ENCODE measurements at places on chromosomes 3 and 15.

DNA sequence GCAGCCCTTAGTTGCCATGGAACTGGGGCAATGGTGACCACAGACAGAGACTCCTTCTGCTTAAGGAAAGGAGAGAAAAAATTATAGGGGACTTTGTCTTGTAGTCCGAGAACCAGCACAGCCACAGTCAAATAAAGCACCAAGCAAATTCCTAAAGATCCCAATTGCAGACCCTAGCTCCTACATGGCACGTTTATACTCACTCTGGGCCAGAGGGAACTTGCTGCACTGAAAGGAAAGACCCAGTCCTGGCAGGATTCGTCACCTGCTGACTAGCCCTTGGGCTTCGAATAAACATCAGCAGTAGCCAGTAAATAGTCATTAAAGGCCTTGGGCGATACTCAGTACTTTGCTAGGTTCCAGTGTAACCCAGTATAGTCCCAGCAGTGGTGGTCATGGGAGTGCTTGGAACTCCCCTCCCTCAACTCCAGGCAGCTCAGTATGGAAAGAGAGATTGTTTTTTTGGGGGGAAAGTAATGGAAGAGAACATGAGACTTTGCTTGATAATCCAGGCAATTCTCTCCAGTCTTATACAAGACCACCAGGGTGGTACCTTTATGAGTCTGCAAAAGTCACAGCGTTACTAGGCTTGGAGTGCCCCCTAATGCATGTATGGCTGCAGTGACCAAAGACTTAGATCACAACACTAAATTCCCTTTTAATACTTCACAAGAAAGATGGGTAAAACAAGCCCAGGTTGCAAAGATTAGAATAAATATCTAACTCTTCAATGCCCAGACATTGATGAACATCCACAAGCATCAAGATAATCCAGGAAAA is 66.4 kb upstream of the AGTR1 start:
- no peak for DNase-seq

GRCh38 chr3:141482245-141482922 is 4.4 kb upstream of the RASA2 start:
- no peak for DNase-seq

DNA sequence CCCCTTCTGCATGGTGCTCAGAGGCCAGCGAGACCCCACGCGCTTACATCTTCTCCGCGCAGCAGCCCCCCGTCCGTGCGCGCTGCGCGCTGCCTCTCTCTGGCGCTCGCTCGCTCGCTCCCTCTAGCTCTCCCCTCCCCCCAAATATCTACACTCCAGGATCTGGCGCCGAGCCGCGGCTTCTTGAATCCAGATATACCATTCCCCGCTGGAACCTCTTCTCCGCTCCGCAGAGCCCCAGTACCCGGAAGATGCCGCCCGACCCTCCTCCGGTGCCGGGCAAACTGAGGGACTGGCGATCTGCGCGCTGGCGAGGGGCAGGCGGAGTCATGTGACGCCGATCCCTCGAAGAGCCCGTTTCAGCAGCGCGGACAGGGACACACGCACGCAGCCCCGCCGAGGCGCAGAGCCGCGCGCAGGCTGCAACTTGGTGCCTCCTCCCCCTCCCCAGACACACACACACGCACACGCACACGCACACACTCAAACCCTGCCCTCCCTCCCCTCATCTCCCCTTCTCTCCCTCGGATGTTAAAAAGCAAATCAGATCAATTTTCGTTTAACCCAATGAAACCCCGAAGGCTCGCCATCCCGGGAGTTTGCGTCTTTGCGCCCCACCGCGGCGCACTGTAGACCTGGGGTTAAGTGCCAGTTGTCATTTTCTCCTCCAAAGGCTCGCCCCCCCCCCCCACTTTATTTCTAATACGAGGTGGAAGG is at the start of gene RASGRF1:
Gene RASGRF1 (minus strand): TSS at position 294 of the 717 bp plus-strand sequence. CDS start 282 bp downstream, at position 12.
- DNase-seq, result no peak

DNA sequence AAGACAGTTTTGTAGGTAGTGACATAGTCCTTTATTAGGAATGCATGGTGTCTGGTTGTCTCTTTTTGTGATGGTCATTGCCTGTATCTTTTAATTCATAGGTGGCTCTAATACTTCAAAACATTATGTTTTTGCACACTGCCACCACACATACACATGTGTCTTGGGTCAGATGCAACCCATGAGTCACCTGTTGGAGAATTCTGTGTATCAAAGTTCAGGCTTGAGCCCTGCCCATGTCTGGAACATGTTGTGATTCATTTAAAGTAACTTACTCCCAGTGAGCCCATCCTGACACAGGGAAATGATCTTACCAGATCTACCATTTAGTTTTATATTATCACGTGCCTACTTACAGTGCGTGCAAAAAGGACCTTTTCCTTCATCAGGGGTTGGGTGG is 142.7 kb downstream of the GHSR start:
- no peak for DNase-seq

DNA sequence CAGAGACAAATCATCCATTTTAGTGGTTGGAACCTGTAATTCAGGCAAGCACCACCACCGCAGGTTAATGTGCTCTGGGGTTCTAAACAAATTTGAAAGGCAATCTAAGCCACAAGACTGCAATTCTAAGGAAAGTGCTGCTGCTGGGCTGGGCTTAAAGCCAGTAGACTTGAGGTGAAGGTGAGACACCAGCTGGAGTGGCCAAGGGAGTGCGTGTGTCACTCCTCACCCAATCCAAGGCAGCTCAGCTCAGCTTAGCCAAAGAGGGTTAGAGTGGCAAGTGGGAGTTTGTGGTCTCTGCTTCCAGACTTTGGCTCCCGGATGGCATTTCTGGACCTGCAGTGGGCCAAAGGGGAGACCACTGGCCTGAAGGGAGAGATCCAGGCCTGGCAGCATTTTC is 1655.6 kb downstream of the SI start:
- no peak for DNase-seq

DNA sequence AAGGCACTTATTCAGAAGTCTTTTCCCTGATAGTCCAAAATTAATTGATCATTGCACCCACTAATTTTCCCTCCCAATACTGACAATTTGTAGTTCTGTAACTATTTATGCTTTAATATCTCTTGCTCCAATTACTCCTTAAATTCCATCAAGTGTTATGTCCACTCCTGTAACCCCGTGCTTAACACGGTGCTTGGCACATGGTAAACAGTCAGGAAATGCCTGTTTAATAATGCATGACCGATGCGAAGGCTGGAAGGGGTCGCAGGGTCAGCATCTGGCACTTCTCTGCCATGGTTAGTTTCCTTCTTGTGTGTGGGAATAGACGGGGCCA is 553 bp upstream of the SEC22A start:
- DNase-seq, result no peak
